Inflammatory macrophage treated with lipopolysaccharide for 4 hours (primary cell): ENCODE measurements at places on chromosomes 5 and 9.

GRCh38 chr9:115350548-115350947 is 232.6 kb upstream of the TNC start:
- no peak for DNase-seq

GRCh38 chr5:73447530-73448462 is 781 bp downstream of the FOXD1 start:
- DNase-seq, result peak; percentile 14

DNA sequence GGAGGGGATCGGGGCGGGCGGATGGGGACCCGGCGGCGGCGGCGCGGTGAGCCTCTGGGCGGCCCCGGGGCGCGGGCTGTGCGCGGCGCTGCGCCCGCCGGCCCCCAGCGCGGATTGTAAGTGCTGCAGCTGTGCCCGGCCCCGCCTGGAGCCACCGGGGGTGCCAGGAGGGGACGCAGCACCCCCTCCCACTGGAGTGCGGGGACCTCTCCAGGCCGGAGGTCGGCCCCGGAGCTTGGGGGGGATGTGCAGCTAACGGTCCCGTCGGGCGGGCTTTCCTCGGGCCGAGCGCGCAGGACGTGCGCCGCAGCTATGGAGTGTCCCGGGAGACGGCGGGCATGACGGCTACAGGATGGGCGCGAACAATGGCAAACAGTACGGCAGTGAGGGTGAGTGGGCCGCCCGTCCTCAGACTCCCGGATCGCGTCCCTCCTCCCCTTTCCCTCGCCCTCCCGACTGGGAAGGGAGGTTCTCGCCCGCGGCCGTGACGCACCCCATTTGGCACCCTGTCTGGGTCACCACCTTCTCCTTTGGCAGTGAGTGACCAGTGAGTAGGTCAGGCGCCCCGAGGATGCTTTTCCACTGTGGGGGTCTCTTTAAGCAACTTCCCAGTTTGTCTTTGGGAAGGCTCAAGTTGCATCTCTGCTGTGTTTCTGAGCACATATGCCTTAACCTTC is 483 bp downstream of the FBXL7 start:
- no peak for DNase-seq

- DNase-seq, result peak; percentile 67
Observed at GRCh38 chr9:132235894-132236661, 74.2 kb downstream of the NTNG2 start.

GRCh38 chr5:54620141-54620933 is 102.8 kb downstream of the SNX18 start:
- peak; percentile 77 for DNase-seq

GRCh38 chr5:123520677-123521247 is 8.8 kb downstream of the CSNK1G3 start:
- peak; percentile 67 for DNase-seq
